Cardiac fibroblast (primary cell): ENCODE measurements at places on chromosomes 7 and 10.

GRCh38 chr10:96131621-96132020 lies 1.5 kb downstream of the ZNF518A start:
- no peak for DNase-seq

GRCh38 chr7:151078233-151079040 lies 2.2 kb downstream of the FASTK start:
- peak; percentile 57 for DNase-seq

- DNase-seq: no peak
Observed at GRCh38 chr7:73896454-73896853, 35.5 kb downstream of the TMEM270 start.

- DNase-seq: peak; percentile 18
Observed at GRCh38 chr10:1123198-1123597, 67.0 kb downstream of the WDR37 start.

- DNase-seq: no peak
Observed at GRCh38 chr7:155120460-155120859, 50.3 kb downstream of the HTR5A start.

DNA sequence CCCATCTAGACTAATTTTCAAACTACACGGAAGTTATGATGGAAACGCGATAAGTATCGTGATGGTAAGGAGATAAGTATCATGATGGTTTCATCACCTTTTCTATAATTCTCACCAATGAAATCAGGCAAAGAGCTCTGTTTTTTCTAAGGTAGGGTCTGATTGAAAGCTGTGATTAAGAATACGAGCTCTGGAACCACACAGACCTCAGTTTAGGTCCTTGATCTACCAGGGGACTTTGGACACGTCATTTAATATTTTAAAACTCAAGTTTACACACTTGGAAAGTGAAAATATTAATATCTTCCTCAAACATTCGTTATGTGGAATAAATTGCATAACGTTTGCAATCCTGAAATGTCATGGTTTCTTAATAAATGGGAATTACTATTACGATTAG lies 538.2 kb upstream of the CELF2 start:
- no peak for DNase-seq

GRCh38 chr7:113774182-113774807 lies 144.5 kb downstream of the PPP1R3A start:
- peak; percentile 64 for DNase-seq

GRCh38 chr7:375321-375831 lies 85.4 kb downstream of the FOXL3 start:
- DNase-seq: no peak

GRCh38 chr10:132970641-132971438 lies 28.5 kb upstream of the CFAP46 start:
- DNase-seq: no peak

DNA sequence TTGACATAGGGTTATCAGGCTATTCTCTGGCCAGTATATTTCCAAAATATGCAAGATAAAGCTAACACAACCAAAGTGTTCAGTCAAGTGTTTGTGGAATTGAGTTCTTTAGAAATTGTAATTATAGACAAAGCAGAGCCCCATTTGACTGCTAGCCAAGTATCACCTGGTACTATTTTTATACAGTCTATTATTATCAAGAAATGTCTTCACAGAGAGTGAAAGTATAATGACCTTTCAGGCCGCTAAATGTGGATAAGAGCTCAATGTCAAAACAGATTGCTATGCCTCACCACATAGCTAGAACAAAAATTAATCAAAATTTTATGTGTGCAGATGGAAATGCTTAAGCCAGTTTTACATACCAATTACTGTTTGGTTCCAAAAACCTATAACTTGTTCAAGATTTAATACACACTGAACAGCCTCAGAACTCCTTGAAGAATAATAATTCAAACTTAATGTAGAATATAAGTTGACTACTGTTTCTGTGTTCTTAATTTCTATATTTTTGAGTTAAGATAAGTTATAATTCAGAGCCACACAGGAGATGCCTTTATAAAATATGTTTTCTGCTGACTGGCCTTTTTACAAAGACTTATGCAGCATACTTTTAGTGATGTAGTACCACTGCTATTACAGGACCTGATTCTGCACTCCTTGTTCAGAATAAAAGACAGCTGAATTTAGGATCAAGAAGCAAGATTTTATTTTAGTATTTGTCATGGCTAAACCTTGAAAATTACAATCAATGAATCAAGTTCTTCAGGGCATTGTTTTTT lies 31.0 kb downstream of the PRPS1L1 start:
- DNase-seq: no peak

GRCh38 chr7:32507414-32507813 lies 12.1 kb downstream of the AVL9 start:
- peak; percentile 33 for DNase-seq

DNA sequence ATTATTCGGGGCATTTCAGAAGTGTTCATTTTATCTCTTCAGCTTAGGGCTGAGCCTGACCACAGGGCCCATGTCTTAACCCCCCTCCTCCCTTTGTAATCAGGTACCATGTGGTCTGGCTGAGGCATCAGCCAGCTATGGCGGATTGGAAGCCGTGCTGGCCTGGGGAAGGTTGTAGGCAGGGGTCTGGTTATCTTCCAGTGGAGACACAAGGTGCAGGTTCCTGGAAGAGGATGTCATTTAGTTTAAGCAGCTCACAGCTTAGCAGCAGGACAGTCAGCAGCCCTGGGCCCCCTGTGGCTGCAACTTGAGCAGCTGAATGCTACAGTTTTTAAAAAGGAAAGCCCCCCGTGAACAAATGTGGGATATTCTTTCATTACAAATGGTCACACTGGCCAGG lies 22.1 kb downstream of the BAG3 start:
- no peak for DNase-seq

DNA sequence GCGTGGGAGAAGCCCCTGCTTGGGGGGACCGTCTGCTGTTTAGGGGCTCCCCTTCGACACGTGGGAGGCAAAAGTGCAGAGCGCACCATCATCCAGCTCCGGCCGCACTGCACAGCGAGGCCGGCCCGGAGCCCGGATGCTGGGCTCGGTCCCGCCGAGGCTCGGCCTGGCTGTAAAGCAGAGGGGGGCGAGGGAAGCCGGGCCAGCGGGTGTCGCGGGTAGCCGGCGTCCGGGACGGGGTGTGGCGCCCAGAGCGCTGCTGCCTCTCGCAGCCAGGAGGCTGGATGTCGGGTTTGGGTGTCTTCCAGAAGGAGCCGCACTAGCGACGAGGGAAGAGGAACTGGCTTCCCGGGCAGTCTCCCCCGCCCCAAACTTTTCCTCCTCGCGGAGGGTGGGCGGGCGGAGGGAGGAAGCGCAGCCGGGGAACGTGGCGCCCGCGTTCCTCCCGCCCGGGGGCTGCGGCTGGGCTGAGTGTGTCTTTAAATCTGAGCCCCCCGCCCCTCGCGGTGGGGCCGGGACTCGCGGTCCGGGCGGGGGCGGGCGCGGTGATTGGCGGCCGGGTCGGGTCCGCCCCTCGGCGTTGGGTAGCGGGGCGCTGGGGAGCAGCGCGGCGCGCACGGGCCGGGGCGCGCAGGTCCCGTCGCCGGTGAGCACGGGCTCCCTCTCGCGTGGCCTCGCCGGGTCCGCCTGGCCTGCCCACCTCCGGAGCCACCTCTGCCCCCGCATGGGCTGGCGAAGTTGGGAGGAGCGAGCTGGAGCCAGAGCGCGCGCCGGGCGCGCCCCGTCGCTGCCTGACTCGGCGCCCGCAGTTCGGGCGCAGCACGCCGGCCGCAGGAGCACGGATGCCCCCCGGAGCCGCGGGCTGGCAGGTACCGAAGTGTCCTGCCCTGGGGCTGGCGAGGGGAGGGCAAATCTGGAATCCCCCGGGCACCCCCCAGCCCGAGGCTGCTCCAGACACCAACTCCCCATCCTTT lies at the start of gene PALD1:
TSS of gene PALD1 (plus strand) at position 577 of the 974 bp plus-strand sequence. CDS start 47,185 bp downstream, outside the sequence.
- peak; percentile 36 for DNase-seq

DNA sequence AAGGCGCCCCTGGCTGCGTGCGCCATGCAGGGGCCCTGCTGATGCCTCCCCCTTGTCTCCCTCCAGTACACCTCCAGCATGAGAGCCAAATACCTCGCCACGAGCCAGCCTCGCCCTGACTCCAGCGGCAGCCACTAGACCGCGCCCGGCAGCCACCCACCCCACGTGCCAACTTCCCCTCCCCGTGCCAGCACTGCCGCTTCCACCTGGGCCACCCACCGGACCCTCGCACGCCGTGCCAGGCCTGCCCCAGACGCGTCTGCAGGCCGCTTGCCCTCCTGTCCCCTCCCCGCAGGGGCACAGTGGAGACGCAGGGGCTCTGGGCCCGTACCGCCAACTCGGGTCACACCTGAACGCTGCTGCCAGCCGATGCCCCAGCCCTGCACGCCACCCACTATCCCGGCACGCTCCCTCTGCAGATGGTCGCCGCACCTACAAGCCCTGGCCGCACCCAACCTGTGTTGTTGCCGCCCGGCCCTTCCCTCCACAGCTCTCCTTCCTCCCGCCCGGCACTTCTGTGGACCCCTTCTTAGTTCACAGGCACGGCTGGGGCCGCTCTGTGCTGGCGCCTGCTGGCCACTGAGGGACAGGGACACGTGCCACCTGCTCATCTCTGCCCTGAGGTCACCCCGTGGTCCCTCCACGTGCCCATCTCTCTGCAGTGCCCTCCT lies 26.3 kb upstream of the AMZ1 start:
- no peak for DNase-seq

DNA sequence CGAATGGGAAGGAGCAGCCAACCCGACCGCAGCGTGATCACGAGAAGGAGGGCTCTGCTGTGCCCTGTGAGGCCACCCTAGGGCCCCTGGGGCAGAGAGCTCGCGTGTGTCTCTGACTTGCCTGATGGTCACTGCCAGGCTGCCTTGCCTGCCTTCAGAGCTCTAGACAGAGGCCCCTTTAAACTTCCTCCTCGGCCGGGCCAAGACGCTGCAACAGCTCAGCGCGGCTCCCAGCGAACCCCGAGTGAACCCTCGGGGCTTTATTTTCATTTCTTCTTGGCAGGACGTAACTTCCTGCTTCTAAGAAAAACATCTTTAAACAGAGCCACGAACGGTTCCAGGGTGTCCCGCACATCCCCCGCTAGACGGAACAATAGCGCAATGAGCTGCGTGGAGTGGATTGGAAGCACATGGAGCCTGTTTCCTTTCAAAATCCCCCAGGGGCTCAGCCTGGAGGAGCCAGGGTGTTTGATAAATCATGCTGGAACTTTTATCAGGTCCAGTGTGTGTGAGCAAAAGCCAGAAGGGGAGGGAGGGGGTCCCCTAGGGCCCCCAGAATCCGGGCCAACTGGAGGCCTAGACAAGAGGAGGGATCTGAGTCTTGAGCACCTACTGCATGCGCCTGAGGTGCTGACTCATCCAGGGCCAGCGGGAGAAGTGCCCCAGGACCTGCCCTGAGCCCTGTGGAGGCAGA lies 134.1 kb upstream of the GDF10 start:
- peak; percentile 84 for DNase-seq

GRCh38 chr7:54559401-54559800 lies 17.2 kb downstream of the VSTM2A start:
- no peak for DNase-seq

- DNase-seq: no peak
Observed at GRCh38 chr10:109892931-109893330, 30.4 kb downstream of the XPNPEP1 start.

DNA sequence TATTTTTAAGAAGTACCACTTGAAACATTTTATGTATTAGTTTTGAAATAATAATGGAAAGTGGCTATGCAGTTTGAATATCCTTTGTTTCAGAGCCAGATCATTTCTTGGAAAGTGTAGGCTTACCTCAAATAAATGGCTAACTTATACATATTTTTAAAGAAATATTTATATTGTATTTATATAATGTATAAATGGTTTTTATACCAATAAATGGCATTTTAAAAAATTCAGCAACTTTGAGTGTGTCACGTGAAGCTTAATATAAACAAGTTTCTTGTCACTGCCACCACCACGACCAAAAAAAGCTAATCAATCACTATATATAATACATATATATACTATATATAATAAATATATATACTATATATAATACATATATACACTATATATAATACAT lies 4.8 kb downstream of the IL6 start:
- no peak for DNase-seq
